ENCODE measurements at places on chromosomes 4 and X.

- DNase-seq: no peak
Observed at GRCh38 chr4:3233391-3234071, 15.4 kb upstream of the MSANTD1 start.

- no peak for DNase-seq
Observed at GRCh38 chrX:18577400-18577799, 94.5 kb downstream of the RS1 start.

- DNase-seq: no peak
Observed at GRCh38 chr4:165680821-165681220, 192.2 kb upstream of the TLL1 start.

DNA sequence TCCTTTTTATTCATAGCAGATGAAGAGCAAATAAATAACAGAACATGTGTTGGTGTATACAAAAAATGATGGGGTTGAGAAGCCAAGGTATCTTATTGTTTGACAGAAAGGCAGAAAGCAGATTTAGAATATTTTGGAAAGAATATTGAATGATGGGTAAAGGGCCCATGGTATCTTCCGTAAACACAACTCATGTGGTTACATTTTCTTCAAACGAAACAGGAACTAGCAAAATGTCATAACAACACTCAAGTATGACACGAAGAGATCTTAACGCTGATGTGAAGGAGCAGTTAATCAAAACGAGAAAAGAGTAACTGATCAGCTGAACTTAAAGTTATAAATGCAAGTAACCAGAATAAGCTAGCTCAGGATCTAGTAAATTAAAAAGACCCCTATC lies 195.7 kb upstream of the GK2 start:
- DNase-seq: no peak

DNA sequence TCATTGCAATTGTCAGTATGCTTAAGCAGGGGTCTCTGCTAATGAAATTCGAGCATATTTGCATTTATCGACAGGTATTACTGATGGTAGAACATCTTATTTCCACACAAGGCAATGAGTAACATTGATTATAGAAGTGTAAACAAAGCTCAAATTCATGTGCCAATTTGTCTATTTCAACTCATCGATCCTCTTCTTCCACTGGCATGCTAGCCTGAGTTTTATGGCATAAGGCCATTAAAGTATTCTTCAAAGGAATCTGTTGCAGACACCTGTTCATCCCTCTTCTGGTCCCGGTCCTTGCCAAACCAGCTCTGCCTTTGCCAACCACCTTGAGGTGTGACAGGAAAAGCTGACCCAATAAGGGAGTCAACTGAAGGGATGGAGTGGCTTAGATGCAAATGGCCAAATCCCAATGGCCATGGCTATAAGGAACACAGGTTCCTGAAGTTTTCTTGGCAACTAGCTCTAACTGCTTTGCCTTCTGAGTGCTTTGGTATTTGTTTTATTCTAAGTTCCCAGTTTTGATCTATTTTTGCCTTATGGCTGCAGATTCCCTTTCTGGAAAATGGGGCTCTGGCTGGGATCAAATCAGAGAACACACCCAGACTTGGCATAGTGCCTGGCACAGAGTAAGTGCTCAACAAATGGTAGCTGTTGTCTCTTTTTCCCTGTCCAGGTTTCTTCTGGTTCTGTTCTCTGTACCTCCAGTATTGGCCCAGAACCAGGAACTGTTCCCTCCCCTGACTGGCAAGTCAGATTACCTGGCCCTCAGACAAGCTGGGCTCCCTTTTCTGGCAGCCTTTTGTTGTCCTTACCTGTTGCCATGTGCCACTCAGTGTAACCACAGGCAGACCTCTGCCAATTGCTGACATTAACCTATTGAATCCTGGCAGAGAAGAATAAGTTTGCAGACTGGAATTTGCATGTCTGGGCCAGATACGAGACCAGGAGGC lies 63.1 kb downstream of the RTL9 start:
- no peak for DNase-seq

DNA sequence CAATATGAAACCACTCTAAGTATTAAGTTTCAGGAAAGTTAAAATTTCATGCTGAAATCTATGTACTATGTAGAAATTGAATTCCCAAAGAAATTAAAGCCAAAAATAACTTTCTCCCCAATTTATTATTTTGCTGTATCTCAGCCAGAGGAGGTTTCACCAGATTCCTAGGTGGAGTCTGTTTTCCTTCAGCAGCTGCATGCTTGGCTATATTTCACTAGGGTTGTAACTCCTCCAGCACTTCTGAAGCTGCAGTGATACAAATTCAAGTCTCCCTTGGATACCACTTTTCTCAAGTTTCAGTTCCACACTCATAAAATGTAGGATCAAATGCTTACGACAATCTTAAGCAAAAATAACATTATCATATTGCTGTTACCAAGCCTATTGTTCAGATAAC lies 41.2 kb upstream of the ZC4H2 start:
- no peak for DNase-seq

GRCh38 chr4:86089781-86090323 lies 270.0 kb downstream of the MAPK10 start:
- no peak for DNase-seq

- no peak for DNase-seq
Observed at GRCh38 chr4:112448306-112449132, 67.5 kb downstream of the NEUROG2 start.

GRCh38 chr4:6043843-6044242 lies 25.6 kb upstream of the C4orf50 start:
- no peak for DNase-seq

GRCh38 chr4:143289370-143289769 lies 47.3 kb upstream of the GAB1 start:
- no peak for DNase-seq

All from GM12864 (cell line).